C1 segment of cervical spinal cord (tissue), 14 donors: ENCODE measurements at places on chromosomes 12 and 14.

GRCh38 chr14:92786427-92786756 lies 7.7 kb upstream of the GOLGA5 start:
- DNase-seq: no peak

DNA sequence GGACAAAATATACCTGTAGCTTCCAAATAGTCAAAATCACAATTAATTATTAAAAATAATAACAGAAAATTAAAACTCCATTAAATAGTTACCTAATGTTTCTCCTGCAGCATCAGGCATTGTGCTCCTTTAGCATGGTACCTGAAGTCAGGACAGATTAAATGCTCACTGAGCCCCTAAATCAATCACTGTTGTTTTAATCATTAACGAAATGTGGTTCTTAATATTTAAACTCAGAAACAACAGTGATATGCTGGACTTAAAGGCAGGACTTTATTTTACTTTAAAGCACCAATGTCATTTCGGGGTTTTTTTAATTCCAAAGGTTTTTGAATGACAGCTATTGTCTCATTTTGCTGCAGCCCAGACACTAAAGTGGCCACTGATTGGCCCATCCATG lies 2.0 kb upstream of the BMP4 start:
- DNase-seq: no peak

DNA sequence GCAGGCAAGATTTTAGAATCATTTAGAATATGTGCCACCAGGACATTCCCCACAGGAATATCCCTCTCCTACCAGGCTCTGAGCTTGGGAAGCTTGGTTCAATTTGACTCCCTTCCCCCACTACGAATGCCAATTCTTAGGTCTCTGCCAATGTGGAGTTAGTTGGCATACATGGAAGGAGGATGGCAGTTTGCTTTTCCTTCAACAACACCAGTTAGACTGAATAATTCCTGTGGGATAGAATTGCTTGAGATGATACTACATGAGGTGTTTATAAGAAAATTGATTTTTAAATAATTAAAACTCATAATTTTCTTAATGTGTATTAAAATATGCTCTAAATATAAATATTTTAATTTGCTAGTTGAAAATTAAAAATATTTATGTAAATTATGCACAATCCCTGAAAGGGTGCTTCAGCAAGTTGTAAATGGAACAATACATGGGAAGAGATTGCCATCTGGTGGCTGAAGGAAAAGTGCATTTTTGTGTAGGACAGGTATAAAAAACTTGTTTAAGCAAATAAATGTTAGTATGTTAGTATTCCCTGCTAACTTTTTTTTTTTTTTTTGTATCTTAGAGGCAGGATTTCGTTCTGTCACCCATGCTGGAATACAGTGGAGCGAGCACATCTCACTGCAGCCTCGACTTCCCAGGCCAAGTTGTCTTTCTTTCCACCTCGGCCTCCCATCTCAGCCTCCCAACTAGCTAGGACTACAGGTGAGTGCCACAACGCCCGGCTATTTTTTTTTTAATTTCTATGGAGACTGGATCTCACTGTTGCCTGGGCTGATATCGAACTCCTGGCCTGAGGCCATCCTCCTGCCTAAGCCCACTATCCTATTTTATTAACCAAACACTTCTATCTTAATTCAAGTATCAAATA lies 25.8 kb upstream of the STRAP start:
- DNase-seq: no peak

DNA sequence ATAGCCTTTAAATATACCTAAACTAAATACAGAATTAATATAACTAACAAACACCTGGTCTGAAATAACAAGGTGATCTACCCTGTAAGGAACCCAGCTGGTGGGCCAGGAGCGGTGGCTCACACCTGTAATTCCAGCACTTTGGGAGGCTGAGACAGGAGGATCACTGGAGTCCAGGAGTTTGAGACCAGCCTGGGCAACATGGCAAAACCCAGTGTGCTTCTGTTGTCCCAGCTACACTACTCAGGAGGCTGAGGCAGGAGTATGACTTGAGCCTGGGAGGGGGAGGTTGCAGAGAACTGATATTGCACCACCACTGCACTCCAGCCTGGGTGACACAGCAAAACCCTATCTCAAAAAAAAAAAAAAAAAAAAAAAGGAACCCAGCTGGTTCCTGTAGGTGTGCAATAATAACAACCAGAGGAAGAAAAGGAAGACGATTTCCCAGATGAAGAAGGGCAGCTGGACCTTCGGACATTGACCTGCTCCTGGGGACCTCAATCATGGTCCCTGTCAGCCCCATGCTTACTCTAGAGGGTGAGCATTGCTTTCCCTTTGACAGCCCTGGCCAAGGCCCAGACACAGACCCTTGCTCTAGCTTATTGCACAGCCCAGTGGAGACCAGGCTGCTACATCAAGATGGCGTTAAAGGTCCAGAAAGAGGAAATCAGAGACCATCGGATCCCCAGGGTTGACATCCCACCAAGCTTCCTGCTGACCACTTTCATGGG lies 5.4 kb downstream of the FOS start:
- no peak for DNase-seq

- no peak for DNase-seq
Measured at GRCh38 chr14:83291714-83292113, 1758.1 kb upstream of the SEL1L start.

DNA sequence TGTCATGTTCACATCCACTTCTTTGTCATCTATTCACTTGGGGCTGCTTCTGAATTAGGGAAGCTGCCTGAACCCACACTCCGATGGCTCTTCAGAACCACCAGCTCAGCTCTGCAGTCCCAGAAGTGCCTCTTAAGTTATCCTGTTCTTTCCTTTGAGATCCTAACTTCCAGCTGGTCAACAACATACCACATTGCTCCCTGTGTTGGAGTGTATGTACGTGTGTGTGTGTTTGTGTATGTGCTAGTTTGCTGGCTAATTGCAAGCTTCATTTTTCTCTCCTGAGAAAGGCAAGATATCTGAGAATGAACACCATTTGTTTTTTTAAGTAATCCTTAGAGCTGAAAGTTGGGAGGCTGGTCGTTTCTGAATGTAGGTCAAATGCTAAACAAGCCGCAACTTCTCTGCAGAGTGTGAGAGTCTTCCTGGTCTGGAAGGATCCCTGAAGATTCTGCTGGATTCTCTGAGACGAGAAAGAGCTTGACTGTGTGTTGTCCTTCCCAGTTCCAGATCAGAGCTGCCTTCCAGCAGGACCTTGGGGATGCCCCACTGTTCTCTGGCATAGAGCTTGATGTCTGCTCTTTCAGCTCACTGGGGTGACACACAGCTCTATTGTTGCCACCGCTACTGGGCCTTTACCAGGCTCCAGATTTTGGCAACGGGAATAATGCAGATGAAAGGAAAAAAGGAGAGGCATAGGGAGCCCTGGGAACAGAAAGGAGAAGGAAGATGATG lies 839 bp downstream of the GSG1 start:
- peak; percentile 22 for DNase-seq

- DNase-seq: no peak
Measured at GRCh38 chr14:94295360-94296180, 2.5 kb upstream of the SERPINA10 start.

- no peak for DNase-seq
Measured at GRCh38 chr14:32620303-32620702, 291.2 kb downstream of the AKAP6 start.

- DNase-seq: peak; percentile 85
Measured at GRCh38 chr14:50830932-50831725, at the start of gene NIN. NIN (minus strand) TSS chr14:50831162; CDS start chr14:50822056, 9,106 bp downstream.

GRCh38 chr14:63174760-63175191 lies 29.5 kb upstream of the RHOJ start:
- DNase-seq: no peak

DNA sequence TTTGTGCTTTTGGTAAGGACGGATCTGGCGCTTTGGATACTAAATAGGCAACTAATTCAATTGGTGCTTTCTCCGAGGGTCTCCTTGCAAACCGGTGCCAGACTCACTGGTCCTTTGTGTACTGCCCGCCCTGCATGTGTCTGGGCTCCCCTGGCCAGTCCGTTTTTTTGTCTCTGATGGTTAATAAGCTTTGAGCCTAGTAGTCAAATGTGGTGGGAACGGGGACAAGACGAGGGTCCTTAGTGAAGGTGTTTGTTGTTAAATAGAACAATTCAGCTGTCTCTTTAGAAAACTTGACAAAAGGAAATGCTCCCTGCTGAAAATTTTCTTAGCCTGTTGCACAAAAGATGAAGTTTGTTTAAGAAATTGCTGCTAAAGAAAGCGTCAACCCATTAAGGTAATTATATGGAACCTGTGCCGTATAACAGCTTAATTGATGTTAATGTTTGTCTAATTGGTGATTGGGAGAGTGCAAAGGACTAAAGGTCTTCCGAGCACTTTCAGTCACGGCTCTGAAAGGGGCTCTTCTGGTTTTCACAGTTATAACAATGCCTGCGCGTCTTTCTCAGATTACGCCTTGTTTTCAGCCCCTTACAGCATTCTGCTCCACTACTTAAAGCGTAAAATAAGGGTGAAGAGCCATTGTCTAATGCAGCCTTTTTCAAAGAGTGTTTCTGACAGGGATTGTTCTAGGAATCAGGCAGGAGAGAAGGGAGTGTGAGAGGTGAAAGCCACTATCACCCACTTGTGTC lies 537.4 kb downstream of the PRKD1 start:
- no peak for DNase-seq

DNA sequence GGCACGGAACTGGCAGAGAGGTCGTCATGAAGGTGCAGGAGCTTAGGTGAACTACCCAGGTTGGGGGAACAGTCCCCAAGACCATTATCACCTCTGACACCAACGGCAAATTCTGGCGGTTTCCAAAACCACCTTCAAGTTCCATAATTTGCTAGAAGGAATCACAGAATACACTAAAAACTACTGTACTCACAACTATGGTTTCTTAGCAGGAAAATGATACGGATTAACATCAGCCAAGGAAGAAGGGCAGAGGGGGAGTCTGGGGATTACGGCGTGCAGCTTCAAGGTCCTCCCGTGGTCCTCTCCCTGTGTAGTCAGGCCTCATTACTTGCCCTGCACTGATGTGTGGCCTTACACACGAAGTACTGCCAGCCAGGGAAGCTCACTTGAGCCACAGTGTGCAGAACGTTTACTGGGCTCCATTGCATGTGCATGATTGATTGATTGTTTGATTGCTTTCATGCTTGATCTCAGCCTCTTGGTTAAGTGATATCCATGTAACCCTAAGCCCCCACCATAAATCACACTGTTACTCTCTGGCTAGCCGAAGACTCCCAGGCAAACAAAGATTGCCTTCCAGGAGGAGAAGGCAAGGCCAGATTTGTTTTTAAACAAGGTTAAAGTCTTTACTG lies 837 bp upstream of the STX2 start:
- no peak for DNase-seq

DNA sequence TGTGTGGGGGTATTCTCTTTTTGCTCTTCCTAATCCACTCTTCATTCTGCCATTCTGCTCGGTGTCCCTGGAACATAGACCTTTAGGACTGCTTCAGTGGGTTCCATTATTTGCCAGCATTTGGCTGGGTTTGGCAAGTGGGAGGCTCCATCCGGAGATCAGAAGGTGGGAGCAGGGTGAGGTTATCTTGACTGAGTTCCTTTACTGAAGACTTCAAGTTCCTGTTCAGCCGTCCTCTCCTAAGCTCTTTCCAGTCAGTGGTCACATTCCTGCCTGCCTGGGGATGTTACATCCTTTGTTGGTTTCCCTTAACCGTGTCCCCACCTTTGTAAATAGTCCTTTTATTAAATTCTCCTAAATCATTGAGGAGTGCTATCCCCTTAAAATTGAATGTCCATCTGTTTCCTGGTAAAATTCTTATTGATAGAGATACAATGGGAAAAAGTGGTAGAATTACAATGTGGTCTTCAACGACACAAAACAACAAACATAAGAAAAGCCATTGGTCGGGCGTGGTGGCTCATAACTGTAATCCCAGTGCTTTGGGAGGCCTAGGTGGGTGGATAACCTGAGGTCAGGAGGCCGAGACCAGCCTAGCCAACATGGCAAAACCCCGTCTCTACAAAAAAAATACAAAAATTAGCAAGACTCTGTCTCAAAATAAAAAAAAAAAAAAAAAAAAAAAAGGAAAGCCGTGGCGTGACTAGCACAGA lies 5.0 kb upstream of the MIA2 start:
- DNase-seq: no peak

- DNase-seq: no peak
Measured at GRCh38 chr12:57129321-57129842, 1.1 kb downstream of the LRP1 start.

DNA sequence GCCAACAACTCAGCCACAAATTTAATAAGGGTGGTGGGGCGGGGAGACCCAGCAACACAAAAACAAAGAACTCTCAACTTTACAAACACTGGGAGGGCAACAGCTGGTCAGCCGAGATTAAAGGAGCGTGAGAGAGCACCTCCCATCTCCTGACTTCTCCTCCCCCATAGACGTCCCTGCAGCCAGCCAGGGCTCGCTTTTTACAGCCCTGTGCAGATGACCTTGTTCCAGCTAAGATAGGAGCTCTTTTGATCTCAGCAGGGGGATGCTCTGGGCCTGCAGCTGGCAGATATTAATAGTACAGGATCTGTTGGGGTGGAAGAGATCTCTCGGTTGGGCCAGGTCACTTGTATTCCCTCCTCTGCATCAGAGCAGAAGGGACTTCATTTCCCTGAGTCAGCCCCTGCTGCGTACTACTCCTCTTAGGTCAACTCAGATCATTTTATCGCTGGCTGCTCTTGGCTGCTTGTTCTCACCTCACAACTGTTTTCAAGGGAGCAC lies 475.8 kb downstream of the RAD51B start:
- DNase-seq: no peak

- no peak for DNase-seq
Measured at GRCh38 chr12:47939009-47939601, 24.3 kb upstream of the TMEM106C start.

DNA sequence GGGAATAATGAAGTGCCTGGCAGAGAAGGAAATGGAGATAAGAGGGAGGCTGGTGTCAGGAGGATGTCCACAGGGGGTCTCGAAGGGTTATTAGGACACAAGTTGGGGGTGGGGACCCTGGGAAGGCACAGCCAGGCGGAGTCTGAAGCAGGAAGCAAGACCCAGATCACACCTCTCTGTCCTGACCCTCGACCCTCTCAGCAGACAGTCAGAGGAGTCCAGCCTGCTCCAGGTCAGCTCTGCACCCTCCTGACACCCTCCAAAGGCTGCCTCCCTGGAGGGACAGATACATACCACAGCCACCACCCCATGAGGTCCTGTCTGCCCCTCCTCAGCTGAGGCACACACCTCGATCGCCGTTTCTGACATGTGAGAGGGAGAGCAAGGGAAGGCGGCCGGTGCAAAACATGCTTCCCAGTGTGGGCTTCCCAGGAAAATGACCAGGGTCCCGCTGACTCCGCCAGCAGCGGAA lies 9.0 kb downstream of the BCL11B start:
- DNase-seq: no peak

GRCh38 chr14:53355581-53356112 lies 202.5 kb upstream of the DDHD1 start:
- DNase-seq: no peak

GRCh38 chr12:85641796-85642195 lies 194.4 kb downstream of the RASSF9 start:
- no peak for DNase-seq

- DNase-seq: no peak
Measured at GRCh38 chr14:95319312-95320077, at the start of gene CLMN. CLMN (minus strand) TSS chr14:95319908; CDS start chr14:95319792, 116 bp downstream.
